ENCODE measurements at places on chromosomes 1 and 21.

DNA sequence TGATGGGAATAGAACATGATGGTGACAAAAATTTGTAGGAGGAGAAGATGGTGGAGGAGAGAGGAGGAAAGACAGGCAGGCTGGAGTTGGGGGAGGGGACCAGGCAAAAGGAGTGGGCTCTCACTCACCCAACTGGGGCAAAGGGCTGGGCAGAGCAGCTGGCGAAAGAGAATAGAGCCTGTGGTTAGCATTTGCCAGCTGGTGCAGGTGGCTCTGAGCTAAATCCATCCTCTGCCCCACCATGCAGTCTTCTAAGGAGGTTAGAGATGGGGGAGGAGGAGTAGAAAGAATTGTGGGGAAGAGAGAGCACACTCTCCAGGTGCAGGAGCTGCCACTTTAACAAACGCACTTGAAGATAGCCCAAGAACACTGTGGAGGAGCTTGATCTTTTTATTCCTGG, 27.6 kb upstream of the SLAMF1 start:
- DNase-seq = no peak

GRCh38 chr1:160975026-160975425, 20.4 kb upstream of the ITLN2 start:
- DNase-seq = no peak

DNA sequence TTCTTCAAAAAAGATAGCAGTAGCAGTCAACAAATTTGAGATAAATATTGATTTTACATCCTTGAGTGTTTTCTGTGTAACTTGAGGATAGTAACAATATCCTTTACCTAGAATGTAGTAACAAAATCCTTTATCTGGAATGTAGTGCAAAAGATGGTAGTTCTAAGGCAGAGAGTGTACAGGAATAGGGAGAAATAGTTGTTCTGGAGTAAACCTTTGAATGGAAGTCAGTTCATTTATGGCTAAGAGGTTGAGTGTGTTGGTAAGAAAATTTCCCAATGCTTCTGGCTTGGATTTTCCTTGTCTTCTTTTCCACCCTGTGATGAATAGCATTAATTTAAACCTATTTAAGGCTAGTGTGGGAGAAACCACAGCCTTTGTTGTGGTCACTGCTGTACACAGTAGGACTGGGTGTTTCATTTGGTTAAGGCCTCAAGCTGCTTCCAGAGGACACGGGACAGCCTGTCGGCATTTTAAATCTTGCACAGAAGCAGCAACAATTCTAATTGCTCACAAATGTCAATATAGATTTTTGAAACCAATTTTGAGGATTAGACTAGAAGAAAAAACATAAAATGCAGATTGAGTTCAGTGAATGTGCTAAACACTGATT, 11.3 kb downstream of the NFIA start:
- DNase-seq = no peak

DNA sequence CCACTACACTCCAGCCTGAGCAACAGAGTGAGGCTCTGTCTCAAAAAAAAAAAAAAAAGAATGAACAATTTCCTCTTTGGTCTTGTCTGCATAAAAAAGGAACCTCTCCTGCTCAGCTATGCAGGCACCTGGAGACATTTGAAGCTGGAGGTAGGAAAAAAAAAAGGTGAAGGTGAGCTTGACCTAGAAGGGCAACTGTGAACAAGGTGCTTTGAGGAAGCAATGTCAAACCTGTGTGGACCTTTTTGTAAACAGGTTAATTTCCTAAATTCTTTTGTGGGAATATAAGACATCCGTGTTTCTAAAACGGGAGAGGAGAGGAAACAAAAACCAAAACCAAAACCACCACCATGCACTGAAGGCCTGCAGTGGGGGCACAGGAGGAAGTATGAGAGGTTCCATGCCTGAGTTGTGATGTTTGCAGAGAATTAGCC, 77.5 kb downstream of the SLC45A1 start:
- peak; percentile 6 for DNase-seq

- DNase-seq = no peak
Observed at GRCh38 chr1:111399792-111400610, 27.5 kb downstream of the OVGP1 start.

DNA sequence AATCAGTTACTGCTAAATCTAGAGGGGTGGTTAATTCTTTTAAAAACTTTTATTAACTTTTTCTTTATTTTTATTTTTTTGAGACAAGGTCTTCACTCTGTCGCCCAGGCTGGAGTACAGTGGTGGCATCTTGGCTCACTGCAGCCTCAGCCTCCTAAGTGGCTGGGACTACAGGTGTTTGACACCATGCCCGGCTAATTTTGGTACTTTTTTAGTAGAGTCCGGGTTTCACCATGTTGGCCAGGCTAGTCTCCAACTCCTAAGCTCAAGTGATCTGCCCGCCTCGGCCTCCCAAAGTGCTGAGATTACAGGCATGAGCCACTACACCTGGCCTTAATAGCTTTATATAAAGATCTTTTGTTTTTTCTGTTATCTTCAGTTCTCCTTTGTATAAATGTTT, 11.9 kb downstream of the ZYG11B start:
- DNase-seq = no peak

DNA sequence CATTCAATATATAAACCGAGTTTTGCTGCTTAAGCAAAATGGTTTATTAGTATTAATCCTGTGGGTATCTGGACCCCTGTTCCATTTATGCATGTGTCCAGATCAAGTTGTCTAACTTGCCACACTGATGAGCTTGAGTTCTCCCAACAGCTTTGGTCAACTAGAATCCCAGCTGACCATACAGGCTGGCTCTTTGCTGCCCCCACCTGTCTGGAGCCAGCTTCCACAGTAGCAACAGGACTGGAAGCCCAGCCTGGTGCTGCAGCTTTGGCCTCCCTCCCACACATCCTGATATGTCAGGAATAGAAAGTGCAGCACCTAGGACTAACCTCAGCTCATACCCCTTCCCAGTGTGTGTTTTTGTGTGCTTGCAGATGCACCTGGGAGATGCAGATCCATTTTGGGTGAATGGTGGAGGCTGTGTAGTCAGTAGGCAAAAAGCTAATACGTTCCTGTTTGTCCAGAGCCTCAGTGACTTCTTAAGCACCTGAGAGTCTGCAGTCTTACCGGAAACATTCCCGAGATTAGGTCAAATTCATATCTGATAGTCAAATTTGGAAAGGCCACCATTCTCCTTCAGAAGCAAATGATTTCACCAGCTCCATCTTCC, 40.9 kb upstream of the BEND5 start:
- no peak for DNase-seq

DNA sequence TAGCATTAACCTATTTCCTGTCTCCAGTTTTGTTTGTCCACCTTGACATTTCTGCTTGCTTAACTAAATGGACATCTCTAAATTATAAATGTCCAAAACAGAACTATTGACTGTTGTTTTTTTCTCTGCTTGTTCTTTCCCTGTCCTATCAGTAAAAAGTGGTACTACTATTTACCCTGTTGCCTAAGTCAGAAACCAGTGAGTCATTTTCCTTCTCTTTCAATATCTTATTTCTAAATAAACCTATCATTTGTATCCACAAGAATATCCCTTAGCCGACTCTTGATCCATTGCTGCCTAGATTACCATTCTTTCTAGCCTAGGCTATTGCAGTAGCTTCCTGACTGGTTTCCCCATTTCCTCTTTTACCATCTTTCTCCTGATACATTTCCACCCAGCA, 22.5 kb downstream of the MIER1 start:
- DNase-seq = no peak

- no peak for DNase-seq
Observed at GRCh38 chr1:93673163-93673829, 8.3 kb downstream of the BCAR3 start.

- DNase-seq = no peak
Observed at GRCh38 chr1:40361201-40361600, 12.3 kb upstream of the SMAP2 start.

DNA sequence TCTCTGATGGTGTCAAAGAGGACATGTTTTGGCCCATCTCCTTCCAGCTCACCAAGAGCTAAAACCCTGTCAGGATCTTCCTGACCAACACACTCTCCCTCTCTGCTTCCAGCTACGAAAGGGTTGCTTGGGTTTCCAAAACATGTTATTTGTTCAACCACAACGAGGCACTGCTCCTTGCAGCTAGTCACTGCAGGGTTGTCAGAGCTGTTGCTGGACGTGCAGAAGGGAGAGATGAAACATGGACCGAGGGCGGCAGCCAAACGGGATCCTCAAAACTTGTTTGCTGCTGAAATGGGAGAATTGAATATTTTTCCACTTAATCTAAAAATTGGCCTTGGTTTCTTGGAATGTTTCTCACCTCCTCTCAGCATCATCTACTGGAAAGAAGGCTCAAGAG, 12.4 kb downstream of the ZBTB18 start:
- DNase-seq = no peak

Data from effector memory CD4-positive, alpha-beta T cell (primary cell).